ENCODE measurements at places on chromosomes 12 and 14. TPM values are rescaled to one million over a fixed set of nuclear protein-coding genes. Genes with fewer than 3 reads are reported as not detected.

- no peak for DNase-seq
Measured at GRCh38 chr12:110931315-110931728, 10.9 kb upstream of the MYL2 start.

DNA sequence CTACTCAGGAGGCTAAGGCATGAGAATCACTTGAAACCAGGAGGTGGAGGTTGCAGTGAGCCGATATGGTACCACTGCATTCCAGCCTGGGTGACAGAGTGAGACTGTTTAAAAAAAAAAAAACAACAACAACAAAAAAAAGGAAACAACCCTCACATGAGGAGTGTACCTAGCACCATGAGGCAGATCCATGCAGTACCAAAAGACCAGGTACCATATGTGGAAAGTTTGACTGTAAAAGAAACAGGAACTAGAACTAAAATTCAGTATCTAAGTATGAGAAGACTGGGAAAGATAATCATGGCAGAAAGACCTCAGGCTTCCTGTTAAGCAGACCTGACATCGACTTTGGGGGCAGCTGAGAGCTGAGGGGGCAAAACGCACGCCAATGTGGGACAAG, 55.1 kb downstream of the TRAFD1 start:
- DNase-seq = no peak

DNA sequence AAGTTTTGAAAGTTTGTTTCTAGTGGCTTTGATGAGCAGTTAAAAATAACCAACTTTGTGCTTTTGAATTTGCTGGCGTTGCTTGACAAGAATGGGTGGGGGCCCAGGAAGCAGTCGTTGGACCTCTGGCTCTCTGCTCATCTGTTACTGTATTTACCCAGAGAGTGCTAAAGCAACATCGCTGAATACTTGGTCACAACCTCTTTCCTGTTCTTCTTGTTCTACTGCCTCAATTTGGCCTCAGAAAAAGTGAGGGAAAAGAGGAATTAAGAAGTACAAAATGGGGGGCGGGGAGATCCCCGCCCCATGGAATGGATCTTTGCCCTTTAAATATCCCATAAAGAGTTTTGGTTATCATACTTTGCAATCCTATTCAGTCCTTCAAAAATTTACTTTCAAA, 221.5 kb upstream of the G2E3 start:
- no peak for DNase-seq

KRT79 gene
- not detected for total RNA-seq

DNA sequence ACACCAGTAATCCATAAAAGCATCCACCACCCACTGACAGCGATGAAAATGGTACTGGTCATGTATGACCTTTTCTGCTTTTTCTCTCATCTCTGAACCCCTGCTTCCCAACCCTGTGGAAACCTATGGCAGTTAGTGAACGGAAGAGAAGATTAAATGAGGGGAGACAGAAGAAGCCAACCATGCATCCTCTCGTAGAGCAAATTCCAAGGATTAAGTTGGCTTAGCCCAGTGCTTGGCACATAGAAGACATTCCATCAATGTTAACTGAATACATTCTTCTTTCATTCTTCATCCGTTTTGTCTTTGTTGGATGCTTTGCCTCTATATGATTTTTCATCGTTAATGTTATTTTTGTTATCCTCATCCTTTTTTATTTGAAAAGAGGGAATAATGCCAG, 339.7 kb upstream of the FLRT2 start:
- DNase-seq = no peak

GRCh38 chr12:29694002-29694401, 89.7 kb downstream of the TMTC1 start:
- DNase-seq = no peak

- DNase-seq = no peak
Measured at GRCh38 chr12:91935296-91935695, 210.3 kb downstream of the BTG1 start.

- no peak for DNase-seq
Measured at GRCh38 chr12:81034926-81035325, 43.0 kb upstream of the ACSS3 start.

- no peak for DNase-seq
Measured at GRCh38 chr12:56769868-56770267, 6.7 kb downstream of the HSD17B6 start.

DNA sequence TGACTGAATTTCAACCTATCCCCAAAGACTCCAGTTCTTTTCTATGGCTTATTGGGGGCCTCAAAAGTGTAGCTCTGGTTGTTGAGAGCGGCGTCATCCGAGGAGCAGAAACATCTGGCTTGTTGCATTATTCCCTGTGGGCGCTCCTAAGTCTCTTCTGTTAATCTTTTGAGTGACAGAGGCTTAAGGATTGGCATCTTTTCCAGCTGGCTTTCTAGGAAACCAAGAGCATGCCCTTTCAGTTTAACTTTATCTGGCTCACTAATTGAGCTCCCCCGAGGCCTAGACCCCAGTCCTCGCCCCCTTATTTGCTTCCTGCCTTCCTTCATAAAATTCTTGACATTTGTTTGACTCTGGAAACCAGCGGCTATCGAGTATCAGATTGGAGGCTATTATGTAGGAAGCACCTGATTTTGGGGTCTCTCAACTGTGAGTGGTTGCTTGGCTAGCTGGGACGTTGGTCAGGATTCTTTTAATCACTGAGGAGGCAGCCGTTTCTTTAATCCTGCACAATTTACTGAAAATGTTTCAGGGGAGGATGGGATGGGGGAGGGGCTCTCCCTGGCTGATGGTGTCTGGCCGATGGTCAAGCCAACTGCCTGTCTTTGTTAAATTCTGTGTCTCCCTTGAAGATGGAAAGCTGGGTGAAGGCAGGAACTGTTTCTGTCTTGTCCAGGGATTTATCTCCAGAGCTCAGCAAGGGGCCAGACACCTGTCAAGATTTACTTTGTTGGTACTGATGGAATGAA, 3.1 kb downstream of the SMOC1 start:
- DNase-seq = no peak

GRCh38 chr12:93943780-93944179, 204.6 kb upstream of the PLXNC1 start:
- DNase-seq = peak; percentile 22

DNA sequence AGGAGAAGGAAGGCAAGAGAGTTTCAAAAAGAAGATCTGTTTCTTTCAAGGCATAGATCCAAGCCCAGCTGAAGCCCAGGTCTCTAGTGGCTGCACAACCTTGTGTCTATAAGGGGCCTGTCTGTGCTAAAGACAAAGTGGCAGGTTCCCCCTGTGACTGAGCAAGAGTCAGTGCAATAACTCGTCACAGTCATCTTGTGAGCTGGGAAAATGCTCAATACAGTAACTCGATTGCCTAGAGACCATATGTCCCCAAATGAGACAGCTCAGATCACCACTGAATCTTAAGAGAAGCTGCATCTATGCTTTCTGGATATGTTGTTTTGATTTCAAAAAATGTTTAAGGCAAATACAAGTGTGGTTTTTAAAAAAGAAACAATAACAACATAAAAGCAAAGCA, 24.2 kb downstream of the ST8SIA1 start:
- no peak for DNase-seq

GRCh38 chr14:103629503-103630121, 601 bp downstream of the KLC1 start:
- DNase-seq = peak; percentile 51

GRCh38 chr14:39229222-39229543, 4.5 kb upstream of the MIA2 start:
- DNase-seq = no peak

DNA sequence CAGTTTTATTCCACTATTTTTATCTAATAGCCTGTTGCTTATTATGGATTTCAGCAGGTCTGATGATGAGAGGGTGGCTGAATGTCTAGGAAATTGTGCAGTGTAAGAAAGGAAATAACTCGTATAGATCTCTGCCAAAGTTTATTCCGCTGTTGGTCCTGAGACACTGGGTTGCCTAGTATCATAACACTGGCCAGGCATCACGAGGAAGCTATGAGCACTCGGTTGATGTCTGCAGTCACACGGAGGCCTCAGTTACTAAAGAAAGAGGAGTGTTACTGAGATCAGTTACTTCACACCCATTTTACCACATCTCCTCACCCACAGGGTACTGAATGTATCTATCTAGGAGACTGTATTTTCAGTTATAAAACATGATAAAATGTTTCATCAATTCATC, 21.9 kb downstream of the BHLHE41 start:
- DNase-seq = no peak

DIO2 gene
- total RNA-seq = 0.53 TPM

GALNT16 gene
- 3.8 TPM for total RNA-seq

- DNase-seq = no peak
Measured at GRCh38 chr14:24310646-24311604, at the start of gene LTB4R. Gene LTB4R (plus strand): TSS chr14:24311502. CDS start chr14:24315652, 4,150 bp downstream.

DNA sequence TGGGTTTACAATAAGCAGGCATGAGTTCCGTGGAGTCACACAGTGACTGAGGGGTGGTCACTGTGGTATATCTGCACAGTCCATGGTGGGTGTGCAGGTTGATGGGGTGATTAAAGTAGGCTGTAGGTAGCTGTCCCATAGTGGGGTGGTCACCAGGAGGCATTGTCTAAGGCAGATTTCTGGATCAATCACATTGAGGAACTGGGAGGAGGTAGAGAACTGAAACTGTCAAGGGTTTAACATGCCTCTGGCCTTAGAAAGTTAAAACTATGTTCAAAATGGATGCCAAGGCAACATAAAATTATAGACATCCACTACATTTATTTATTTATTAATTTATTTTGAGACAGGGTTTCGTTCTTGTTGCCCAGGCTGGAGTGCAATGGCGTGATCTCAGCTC, 8.3 kb downstream of the ADCK1 start:
- no peak for DNase-seq

GARIN6 gene
- total RNA-seq = not detected
